Activated CD4-positive, alpha-beta T cell treated with anti-CD3 and anti-CD28 coated beads, Interleukin-2, amount 50 U/mL, for 4 hours (primary cell): ENCODE measurements at places on chromosomes 6 and 20.

DNA sequence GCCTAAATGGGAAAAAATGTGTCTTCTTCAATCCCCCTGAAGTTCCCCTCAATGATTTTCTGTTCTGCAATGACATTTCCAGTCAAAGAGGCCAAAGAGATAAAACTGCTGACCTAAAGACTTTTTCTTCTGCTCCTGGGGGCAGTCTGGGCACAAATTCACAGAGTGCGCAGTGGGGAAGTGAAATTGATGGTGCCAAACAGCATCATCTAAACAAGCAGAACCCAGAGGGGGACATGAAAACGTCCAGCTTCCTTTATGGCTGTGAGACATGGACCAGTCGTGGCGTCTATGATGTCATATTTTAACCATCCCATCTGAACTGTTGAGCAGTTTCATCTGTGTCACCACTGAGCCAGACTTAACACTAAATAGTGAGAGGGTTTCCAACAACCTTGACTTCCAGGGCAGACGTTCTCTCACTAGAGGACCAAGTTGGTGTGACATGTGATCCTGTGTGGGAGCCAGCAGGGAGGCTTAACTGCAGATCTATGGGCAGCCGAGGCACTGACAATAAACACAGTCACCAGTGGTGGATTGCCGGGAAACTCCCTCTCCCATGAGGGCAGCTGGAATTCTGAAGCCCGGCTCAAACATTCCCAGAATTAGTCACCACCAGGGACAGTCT is 12.4 kb downstream of the SCML4 start:
- no peak for DNase-seq

- DNase-seq = no peak
Observed at GRCh38 chr6:100237821-100238220, 226.9 kb downstream of the SIM1 start.

GRCh38 chr6:89520736-89521135 is 87.8 kb downstream of the ANKRD6 start:
- DNase-seq = no peak

DNA sequence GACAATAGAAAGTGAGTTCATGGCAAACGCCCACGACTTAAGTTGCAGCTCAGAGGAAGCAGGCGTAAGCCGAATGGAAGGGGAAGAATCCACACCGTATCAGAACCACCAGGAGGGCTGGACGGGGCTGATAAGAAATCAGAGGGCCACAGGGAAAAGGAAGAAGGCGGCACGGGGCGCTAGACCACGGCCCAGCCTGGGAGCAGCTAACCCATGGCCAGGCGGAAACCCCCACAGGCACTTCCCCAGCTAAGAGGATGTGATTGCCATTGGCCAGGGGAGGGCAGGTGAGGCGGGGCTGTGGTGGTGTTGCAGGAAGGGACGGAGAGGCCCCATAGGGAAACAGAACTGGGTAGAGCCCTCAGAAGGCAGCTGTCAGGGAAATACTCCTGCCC is 174.0 kb upstream of the AFDN start:
- no peak for DNase-seq

- no peak for DNase-seq
Observed at GRCh38 chr6:163878698-163879097, 464.2 kb downstream of the QKI start.

- DNase-seq = no peak
Observed at GRCh38 chr20:54063992-54064676, 6.3 kb downstream of the BCAS1 start.

- DNase-seq = no peak
Observed at GRCh38 chr6:35388030-35388429, 45.7 kb downstream of the PPARD start.

GRCh38 chr6:109305028-109305427 is 77.2 kb downstream of the CD164 start:
- no peak for DNase-seq

GRCh38 chr20:63070771-63071540 is 64.2 kb upstream of the BHLHE23 start:
- DNase-seq = no peak

GRCh38 chr6:135617222-135617621 is 119.7 kb upstream of the AHI1 start:
- DNase-seq = no peak

DNA sequence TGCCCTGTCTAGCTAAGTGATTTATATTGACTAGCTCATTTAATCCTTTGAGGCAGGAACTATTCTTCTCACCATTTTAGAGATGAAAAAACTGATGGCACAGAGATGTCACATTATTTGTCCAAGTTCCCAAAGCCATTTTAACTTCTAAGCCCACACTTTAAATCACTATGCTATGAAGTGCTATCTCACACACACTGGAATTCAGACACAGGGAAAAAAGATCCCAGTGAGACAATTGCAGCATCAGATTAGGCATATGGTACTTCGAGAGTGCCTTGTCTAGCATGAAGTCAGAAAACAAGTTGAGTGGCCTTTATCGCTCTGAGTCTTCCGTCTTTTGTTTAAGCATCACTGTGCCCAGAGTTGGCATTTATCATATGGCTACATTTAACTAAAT is 54.1 kb upstream of the PDE7B start:
- no peak for DNase-seq

DNA sequence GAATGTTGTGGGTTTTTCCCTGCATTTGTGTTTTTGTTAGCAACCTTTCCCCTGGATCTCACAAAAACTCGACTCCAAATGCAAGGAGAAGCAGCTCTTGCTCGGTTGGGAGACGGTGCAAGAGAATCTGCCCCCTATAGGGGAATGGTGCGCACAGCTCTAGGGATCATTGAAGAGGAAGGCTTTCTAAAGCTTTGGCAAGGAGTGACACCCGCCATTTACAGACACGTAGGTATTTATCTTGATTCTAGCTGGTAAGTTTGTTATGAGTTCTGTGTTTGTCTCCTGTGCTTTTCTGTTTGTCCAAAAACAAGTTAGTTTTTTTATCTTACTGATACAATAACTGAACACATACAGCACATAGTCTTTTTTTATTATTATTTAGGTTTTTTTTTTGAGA is 3.0 kb downstream of the SLC25A27 start:
- no peak for DNase-seq

- DNase-seq = no peak
Observed at GRCh38 chr6:143939364-143939763, 68.7 kb downstream of the PLAGL1 start.

- no peak for DNase-seq
Observed at GRCh38 chr6:43669922-43670622, 17.5 kb downstream of the MRPS18A start.

- no peak for DNase-seq
Observed at GRCh38 chr20:22226849-22227700, 357.3 kb downstream of the FOXA2 start.

DNA sequence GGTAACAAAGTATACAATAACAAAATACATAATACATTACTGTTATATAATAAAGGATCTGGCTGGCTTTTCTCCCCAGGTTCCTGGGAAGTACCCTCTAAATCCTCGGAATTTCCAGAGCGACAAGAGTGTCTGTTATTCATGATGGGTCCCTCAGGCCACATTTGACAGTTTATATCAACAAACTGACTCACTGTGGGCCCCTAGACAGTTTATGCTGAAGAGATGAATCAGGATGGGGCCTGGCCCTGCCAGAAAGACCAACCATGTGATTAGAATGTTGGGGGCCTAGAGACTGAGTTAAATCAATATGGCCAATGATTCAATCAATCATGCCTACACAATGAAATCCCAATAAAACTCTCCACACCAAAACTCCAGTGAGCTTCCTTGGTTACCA is 13.5 kb downstream of the USP45 start:
- DNase-seq = no peak

- no peak for DNase-seq
Observed at GRCh38 chr6:112149719-112150263, 62.4 kb downstream of the FAM229B start.

DNA sequence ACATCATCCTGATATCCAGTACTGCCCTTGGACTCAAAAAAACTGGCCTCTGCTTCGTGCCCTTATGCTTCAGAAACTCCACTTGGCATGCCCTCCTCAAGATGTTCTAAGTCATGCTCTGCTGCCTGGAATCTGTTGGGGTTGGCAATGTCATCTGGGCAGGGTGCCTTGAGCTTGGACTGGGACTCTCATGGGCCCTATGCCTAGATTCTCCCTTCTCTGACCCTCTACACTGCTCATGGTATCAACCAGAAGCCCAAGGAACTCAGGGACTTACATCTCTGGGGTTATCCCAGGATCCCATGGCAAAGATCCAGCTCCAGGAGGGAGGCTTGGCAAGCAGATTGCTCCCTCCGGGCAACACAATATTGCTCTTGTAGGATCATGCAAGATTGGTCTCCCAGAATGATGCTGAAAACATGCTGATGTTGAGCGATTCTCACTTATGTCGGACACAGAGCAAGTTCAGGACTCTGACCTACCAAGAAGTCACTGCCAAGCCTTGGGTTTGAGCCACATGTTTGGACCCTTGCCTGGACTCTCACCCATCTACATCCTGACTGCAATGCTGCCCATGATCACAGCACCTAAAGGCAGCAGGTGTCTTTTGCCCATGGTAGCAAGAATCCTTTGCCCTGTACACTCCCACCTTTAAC is 88.8 kb downstream of the ADAT2 start:
- no peak for DNase-seq

GRCh38 chr20:43977962-43978361 is 63.3 kb downstream of the TOX2 start:
- no peak for DNase-seq

DNA sequence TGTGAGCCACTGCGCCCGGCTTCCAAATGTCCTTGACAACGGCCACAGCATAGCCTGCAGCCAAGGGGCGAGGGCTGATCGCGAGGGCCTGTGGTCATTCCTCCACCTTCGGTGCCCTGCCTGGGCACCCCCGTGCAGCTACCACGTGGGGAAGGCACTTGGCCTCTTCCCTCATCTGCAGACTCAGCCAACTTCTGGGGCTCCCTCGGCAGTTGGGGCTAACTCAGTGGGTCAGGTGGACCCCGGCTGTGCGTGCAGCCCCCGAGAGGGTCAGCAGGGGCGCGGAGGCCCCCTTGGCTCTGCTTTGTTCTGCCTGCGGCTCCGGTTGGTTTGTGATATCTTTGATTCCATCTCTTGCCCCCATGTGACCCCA is 52.9 kb upstream of the BHLHE23 start:
- DNase-seq = no peak

- DNase-seq = no peak
Observed at GRCh38 chr6:167824591-167825331, 1.9 kb upstream of the AFDN start.

- no peak for DNase-seq
Observed at GRCh38 chr6:87164004-87164403, 8.6 kb downstream of the ZNF292 start.

- no peak for DNase-seq
Observed at GRCh38 chr6:44061375-44062104, 65.7 kb downstream of the MRPL14 start.

DNA sequence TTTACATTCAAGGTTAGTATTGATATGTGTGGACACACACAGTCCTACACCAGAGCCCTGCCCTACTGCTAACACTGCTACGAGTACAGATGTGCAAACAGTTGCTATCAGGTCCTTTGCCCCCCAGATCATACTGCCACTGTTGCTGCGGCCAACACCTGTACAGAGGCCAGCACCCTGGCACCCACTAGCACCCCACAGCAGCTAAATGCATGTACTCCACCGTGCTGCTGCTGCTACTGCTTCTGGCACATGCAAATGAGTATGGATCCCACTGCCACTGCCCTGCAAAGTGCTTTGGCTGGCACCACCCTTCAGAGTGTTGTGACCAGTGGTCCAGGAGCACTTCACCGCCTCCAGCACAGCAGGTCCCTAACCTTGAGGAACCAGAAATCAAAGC is 621.9 kb downstream of the GRIK2 start:
- no peak for DNase-seq

GRCh38 chr6:1525364-1526038 is 84.2 kb upstream of the FOXC1 start:
- no peak for DNase-seq

GRCh38 chr20:15236812-15237211 is 899.4 kb upstream of the FLRT3 start:
- no peak for DNase-seq

DNA sequence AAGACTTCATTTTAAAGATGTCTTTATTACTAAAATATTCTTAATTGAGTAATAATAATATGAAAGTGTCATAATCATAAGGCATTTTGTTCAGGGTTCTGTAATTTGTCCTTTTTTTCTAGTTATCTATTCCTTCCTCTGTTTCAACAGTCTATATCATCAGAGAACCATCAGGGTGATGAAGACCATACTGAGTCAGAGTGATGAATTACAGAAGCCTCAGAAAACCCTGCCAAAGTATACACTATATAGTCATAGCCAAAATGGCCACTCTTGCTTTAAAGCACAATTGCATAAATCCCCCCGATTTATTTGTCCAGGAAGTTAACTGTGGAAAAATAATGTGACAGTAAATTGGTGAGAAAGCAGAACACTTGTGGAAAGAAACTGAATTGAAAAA is 735.0 kb downstream of the EPHA7 start:
- no peak for DNase-seq

DNA sequence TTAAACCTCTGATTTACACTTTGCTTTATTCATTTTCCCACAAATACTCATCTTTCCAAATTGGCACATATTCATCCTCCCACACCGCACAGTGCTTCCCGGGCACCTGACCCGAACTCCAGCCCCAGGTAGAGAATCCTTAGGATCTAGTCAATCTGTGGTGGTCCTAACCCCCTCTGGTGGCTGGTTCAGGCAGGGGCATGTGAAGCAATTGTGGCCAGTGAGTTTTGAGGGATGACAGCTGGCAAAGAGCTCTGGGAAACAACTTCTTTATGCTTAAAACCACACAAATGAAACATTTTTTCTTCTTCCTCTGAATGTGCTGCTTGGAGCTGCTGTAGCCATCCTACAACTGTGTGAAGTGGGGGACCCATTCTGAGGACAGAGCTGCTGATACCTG is 54.7 kb downstream of the ELOVL5 start:
- DNase-seq = no peak

GRCh38 chr6:126176282-126176681 is 163.6 kb upstream of the CENPW start:
- DNase-seq = no peak

GRCh38 chr6:53441761-53442160 is 93.0 kb upstream of the ELOVL5 start:
- DNase-seq = no peak

- DNase-seq = peak; percentile 73
Observed at GRCh38 chr6:36340618-36341454, 4.1 kb upstream of the BNIP5 start.

GRCh38 chr20:11296221-11296620 is 621.5 kb upstream of the BTBD3 start:
- no peak for DNase-seq

DNA sequence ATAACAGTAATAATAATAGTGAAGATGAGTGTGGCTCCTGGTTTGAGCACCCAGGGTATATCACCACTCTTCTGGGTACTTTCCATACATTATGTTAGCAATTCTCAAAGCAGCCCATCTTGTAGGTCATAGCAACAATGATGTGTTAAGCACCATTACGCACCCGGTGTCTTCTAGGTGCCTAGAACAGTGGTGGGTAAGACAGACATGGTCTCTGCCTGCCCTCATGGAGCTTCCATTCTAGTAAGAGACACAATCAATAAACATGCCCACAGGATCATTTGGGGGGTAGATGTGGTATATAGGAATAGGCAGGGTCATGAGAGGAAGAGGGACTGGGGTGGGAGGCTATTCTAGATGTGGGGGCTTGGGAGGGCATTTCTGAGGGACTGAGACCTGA is 21.0 kb upstream of the OCSTAMP start:
- DNase-seq = no peak
